Stimulated activated CD8-positive, alpha-beta memory T cell treated with anti-CD3 and anti-CD28 coated beads, Interleukin-4, amount 100 ng/mL, for 1 hour (primary cell): ENCODE measurements at places on chromosomes 2 and 18.

- DNase-seq, result no peak
Observed at GRCh38 chr2:52542297-52542696, 1225.3 kb upstream of the CHAC2 start.

DNA sequence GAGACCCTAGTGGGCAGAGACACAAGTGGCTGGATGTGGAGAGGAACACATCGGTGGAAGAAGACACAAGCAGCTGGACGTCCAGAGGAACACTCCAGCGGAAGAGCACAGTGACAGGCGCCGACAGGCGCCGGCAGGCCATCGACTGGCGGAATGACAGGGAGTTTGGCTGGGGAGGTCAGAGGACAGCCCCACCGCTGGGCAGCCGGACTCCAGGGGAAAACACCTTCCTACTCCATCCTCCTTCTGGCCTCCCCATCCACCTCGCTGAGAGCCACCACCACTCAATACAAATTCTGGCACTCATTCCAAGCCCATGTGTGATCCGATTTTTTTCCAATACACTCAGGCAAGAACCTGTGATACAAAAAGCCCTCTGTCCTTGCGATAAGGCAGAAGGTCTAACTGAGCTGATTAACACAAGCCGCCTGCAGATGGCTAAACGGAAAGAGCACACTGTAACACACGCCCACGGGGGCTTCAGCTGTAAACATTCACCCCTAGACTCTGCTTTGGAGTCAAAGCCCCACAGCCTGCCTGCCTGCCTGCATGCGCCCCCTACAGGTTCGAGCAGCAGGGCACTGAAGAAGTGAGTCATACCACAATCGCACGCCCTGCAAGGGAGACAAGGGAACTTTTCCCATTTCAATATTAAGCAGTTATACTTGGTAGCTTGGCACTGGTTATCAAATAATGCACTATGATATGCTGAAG lies 50.2 kb upstream of the LRP1B start:
- DNase-seq, result no peak

DNA sequence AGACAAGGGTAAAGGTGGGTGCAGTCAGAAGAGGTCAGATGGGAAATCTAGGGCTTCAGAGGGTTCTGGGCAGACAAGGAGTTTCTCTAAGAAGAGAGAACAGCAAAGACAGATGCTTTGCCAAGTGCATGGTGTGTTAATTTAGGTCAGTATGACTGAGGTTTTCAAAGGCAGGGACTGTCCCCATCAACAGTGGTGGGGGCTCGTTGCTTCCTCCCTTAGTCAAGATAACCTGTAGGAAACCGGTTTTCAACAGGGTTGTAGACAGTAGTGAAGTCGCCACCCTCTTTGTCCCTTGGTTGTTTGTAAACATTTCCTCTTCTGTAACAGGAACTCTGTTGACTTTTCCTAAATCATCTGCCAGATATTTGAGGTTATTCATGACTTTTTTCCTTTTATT lies 11.6 kb downstream of the RAB12 start:
- DNase-seq, result no peak

- DNase-seq, result no peak
Observed at GRCh38 chr2:105100046-105100840, 62.4 kb downstream of the MRPS9 start.

GRCh38 chr2:85230679-85231467 lies 96.9 kb downstream of the TGOLN2 start:
- DNase-seq, result no peak

GRCh38 chr2:187544371-187545080 lies 9.7 kb downstream of the TFPI start:
- DNase-seq, result no peak

DNA sequence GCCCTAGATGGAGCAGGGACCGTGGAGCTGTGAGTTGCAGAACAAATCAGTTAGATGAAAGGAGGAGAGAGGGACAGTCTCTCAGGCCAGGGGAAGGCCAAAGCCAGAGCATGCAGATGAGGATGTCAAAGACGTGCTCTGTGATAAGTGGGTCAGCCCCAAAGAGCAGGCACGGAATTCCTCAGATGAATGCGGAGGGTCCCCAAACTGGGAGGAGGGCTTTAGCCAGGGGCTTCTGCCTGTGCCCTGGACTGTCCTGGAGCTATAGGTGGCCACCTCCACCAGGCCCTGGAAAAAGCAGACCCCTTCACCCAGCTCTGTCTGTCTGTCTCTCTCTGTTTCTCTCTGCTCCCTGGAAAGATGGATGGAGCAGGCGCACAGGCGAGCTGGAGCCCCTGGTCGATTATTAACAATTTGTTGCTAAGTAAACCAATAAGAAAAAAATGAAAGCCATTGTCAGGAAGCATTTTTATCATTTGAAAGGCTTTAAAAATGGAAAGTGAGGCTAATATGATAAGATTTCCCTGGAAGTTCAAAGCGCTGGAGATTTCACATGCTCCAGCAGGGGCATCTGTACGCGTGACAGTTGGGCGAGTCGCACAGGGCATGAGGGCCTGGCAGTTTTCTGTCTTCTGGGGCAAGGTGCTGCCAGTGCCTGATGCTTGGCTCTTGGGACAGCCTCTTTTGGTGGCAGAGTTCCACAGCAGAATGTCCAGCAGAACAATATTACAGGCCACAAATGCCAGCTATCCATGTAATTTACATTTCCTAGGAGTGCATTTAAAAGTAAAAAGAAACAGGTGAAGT lies 241.0 kb downstream of the GLI2 start:
- no peak for DNase-seq

DNA sequence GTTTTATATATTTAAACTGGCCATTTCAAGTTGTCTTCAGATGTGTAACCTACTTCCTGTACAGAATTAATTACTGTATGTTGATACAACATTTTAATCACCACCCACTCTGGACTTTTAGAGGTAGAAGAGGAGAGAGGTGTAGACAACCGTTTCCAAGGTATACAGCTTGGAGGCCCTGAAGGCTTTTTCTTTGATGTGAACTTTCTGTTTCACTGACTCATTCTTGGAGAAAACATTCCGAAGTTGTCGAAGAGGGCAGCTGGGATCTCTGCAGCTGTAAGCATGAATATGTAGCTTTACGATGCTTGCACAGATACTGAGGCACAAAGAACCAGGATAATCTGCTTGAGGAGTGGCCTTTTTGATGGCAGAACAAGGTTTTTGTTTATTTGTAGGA lies 137.0 kb downstream of the NCKAP5 start:
- no peak for DNase-seq

GRCh38 chr2:88638743-88639142 lies 11.5 kb upstream of the EIF2AK3 start:
- no peak for DNase-seq

GRCh38 chr18:55012008-55012407 lies 52.7 kb upstream of the CCDC68 start:
- no peak for DNase-seq

DNA sequence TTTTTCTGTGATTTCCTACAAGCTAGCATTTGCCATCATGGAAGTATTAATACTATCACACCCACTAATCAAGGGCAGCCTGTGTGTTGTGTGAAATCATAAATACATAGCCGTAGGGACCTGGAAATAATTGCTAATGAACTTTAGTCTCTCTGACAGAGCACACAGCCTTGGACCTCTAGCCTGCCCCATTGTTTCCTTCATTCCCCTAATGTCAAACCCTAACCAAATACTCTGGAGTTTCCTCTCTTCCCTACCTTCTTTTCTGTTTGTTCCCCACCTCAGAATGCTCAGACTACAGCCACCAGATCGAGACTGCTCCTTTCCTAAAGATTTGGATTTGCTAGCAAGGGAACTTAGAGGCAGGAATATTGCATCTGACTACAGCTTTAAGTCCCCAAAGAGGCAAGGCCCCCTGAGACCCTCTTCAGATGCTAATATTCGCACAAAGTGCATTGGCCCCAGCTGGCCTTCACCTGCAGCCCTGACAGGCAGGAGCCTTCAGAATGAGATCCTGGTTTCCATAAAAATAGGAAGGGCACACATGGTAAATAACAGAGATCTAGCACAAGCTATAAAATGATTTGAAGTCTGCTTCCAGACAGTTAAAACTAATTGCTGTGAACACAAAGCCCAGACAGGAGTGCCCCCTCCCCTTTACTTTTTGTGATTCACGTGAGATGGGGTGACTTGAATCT lies 279.2 kb upstream of the DCC start:
- DNase-seq, result no peak

- DNase-seq, result no peak
Observed at GRCh38 chr2:70778676-70779075, 10.7 kb upstream of the ADD2 start.

DNA sequence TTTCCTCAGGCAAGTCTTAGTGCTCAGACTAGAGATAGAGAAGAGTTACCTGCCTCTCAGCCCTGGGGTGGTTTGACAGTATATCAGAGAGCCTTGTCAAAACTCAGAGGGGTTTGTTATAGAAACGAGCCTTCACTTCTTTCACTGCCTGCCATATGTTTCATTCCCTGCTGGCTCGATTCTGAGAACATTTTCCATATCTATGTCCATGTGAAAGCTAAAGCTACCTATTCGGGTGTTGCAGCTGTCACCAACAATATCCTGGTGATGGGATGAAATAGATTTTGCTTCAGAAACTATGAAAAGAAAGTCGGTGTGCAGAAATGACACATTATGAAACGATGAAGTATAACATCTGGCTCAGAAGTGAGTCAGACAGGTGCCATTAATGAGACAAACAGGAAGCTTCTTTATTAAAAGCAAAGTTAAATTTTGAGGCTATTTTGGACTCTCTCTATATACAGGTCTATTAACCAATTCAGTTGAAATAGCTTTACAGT lies 56.1 kb upstream of the TANK start:
- DNase-seq, result no peak

DNA sequence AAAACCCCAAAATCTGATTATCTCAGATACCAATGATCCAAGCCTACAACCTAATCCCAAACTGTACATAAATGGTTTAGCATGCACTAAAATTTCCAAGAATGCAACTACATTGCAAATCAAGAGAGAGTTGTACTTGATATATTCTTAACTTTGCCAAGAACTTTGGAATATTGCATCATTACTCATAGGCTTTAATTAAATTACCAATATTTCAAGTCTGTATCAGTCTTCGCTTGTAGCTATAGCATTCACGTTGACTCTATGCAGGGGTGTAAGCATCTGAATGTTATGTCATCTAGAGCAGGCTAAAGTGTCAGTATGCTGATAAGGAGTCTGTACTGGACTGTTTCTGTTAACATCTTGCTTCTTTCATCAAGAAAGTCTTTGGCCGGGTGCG lies 56.3 kb downstream of the FOXI3 start:
- no peak for DNase-seq

- no peak for DNase-seq
Observed at GRCh38 chr18:51194604-51195003, 2.9 kb downstream of the MEX3C start.

GRCh38 chr2:232643147-232643425 lies 9.7 kb downstream of the EFHD1 start:
- DNase-seq, result no peak

- no peak for DNase-seq
Observed at GRCh38 chr18:42068030-42068429, 113.0 kb downstream of the PIK3C3 start.

DNA sequence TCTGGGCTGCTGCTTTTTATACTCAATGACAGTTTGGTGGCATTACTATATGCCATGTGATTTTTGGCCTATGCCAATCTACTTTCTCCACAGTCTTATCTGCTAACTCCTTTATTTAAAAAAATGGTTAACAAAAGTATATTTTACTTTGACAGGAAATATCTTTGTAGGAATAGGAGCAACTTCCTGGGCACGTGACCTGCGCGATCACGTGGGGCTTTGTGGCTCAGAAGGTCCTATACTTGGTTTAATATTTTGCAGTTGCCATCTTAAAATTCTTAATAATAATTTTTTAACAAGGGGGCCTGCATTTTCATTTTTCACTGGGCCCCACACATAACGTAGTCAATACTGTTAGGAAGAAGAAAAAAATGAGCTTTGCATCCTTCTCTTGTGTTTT lies 249.7 kb downstream of the ACTR3 start:
- DNase-seq, result no peak

DNA sequence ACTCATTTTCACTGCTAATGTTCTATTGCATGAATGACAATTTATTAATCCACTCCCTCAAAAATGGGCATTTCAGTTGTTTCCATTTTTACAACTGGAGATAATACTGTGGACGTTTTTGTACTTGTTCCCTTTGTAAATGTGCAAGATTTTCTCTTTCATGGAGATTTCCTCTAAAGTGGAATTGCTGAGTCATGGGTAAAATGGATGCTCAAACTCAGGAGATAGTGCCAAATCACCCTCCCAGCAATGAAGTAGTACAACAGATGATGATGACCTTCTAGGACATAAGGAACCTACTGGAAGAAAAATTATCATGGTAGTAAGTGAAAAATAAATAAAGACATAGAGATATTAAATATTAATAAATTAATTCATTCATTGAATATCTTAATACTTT lies 460.8 kb upstream of the CHST9 start:
- DNase-seq, result no peak

- no peak for DNase-seq
Observed at GRCh38 chr2:195612611-195613495, 44.2 kb upstream of the SLC39A10 start.
